ENCODE measurements at places on chromosomes 2 and 18. TPM values are rescaled to one million over a fixed set of nuclear protein-coding genes. Genes with fewer than 3 reads are reported as not detected.

DNA sequence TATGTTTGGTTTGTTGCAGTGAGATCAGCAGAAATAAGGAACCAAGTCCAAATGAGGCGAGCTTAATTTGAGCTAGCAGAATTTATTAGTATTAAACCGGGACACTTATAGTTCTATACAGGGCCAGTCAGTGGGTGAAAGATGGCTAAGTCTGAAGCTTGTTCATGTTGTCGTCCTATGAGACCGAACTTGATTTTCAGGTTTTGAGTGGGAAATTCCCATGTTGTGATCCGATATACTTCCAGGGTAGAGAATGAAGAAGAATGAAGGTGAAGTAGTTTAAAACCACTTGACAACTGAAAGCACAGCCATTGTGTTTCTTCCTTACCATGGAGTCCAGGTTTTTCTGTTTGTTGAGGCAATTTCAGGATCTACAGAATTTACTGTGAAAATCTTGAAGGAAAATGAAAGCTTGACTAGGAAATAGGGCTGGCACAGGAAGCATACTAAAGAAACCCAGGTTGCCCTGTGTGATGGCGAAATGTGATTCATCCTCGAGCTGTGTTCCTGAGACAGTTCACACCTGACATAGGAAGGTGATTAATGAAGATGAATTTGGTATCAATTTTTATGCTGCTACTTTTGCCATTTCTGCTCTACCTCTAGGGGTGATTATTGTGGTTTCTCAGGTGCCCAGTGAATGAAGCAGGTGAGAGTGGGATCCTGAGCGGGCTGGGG lies 37.6 kb upstream of the MGAT5 start:
- H3K27ac ChIP-seq: no peak overlapping the region
- no peaks in the 10 kb centered on the region for H3K27me3 ChIP-seq
- no peak overlapping the region for H3K4me3 ChIP-seq
- H3K36me3 ChIP-seq: no peaks in the 10 kb centered on the region
- H3K4me1 ChIP-seq: peaks cover 7% of the 10 kb centered on the region

The ITGB6 gene
- total RNA-seq: 24.6 TPM

The MAPRE3 gene
- total RNA-seq: 21.6 TPM

DNA sequence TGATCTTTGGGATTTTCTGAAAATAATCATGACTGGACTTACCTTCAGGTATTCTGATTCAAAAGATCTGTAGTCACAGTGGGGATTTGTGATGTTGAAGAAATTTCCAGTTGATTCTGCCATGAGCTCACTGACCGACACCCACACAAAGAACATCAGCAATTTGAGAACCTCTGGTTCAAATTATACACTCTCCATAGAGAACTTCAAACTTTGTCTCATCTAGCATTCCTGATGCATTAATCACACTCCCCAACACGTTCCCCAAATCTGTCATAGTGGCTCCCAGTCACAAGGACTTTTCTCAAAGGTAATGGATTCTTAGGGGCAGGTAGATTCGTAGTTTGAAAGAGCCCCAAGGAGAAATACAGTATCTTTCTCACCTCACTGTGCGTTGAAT lies 584.3 kb downstream of the FBXO15 start:
- H3K4me3 ChIP-seq: no peak overlapping the region
- H3K27ac ChIP-seq: no peak overlapping the region
- H3K4me1 ChIP-seq: peaks cover 3% of the 10 kb centered on the region
- no peak for DNase-seq
- no peaks in the 10 kb centered on the region for H3K36me3 ChIP-seq

DNA sequence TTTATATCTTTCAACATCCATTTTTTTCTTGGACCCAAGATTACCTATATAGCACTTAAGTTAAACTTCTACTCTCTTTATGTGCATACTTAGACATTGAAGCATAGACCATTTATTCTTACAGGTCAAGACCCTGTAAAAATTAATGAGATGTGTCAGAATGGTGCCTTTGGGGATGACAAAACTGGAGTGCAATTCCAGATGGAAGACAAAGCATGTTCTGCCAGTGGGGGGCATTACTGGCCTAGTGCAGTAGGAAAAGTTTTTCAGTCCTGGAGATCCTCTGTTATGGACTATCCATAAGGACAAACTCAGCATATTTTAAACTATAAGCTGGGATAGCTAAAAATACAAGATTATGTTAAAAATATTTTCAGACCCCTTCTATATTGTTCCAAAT lies 57.8 kb upstream of the MMADHC start:
- H3K27ac ChIP-seq: no peak overlapping the region
- no peak for DNase-seq
- no peaks in the 10 kb centered on the region for H3K27me3 ChIP-seq
- H3K4me1 ChIP-seq: no peaks in the 10 kb centered on the region
- H3K4me3 ChIP-seq: no peak overlapping the region
- H3K36me3 ChIP-seq: no peaks in the 10 kb centered on the region

DNA sequence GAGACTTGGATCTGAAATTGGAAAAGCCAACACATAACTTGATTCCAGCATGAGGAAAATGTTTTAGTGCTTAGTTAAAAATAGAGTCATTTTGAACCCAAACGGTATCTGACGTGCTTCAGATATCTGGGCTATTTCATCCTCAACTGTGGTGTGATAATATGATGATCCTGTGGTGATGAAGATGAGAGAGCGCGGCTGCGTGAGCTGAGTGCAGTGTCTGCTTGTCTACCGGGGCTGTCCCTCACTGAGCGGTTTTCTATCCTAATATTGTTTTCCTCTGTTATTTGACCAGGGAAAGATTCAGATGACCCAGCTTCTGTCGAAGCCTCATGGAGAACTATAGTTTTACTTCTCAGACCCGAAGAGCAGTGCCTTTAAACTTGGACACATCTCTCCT lies 5.8 kb downstream of the TWIST2 start:
- no peak overlapping the region for H3K4me3 ChIP-seq
- no peak for DNase-seq
- H3K4me1 ChIP-seq: no peaks in the 10 kb centered on the region
- H3K36me3 ChIP-seq: no peaks in the 10 kb centered on the region

- H3K27me3 ChIP-seq: no peaks in the 10 kb centered on the region
- no peak within 1 kb of the TSS for H3K27ac ChIP-seq
- peak; percentile 82 for DNase-seq
- H3K4me3 ChIP-seq: peak within 1 kb of the TSS; percentile 11
- H3K4me1 ChIP-seq: no peaks in the 10 kb centered on the region
Observed at GRCh38 chr2:108988796-108989713, at the start of gene EDAR. Gene EDAR (minus strand): TSS chr2:108989220. CDS start chr2:108931014, 58,206 bp downstream.

GRCh38 chr2:66748939-66749338 lies 314.0 kb downstream of the MEIS1 start:
- H3K27me3 ChIP-seq: no peaks in the 10 kb centered on the region
- H3K4me1 ChIP-seq: no peaks in the 10 kb centered on the region
- no peak overlapping the region for H3K4me3 ChIP-seq
- DNase-seq: no peak
- no peak overlapping the region for H3K27ac ChIP-seq

- peak within 1 kb of the TSS; percentile 65 for H3K4me3 ChIP-seq
- H3K27me3 ChIP-seq: no peaks in the 10 kb centered on the region
- no peak within 1 kb of the TSS for H3K27ac ChIP-seq
- H3K36me3 ChIP-seq: no peaks in the 10 kb centered on the region
Observed at GRCh38 chr2:230068651-230069055, at the start of gene SLC16A14. Gene SLC16A14 (minus strand): TSS chr2:230068924. CDS start chr2:230059352, 9,572 bp downstream.

GRCh38 chr18:63317982-63318888 lies 1.3 kb downstream of the BCL2 start:
- no peaks in the 10 kb centered on the region for H3K27me3 ChIP-seq
- peak; percentile 84 for DNase-seq
- no peaks in the 10 kb centered on the region for H3K36me3 ChIP-seq

The PROC gene
- total RNA-seq: 0.96 TPM

DNA sequence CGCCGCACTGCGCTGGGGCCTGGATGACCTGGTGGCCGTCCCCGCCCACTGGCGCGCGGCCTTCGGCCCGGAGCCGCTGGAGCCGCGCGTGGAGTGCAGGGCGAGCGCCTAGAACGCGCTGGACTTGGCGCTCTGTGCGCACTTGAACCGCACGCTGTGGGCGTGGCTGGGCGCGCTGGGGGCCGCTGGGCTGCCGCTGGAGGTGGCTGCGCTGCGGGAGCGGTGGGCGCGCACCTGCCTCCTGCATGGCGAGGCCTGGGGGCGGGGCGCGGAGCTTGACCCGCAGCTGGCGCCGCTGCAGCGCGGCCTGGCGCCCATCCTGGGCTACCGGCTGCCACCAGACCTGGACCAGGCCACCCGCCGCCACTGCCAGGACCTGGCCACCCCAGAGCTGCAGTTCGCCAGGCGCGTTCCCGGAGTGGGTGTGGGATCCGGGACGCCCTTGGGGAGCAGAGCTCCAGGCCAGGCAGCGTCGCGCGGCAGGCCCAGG lies 9.9 kb downstream of the AQP12B start:
- H3K27ac ChIP-seq: no peak overlapping the region
- no peaks in the 10 kb centered on the region for H3K36me3 ChIP-seq
- no peaks in the 10 kb centered on the region for H3K4me1 ChIP-seq
- no peak overlapping the region for H3K4me3 ChIP-seq
- peaks cover 15% of the 10 kb centered on the region for H3K27me3 ChIP-seq

The MTA3 gene
- total RNA-seq: 41.4 TPM

DNA sequence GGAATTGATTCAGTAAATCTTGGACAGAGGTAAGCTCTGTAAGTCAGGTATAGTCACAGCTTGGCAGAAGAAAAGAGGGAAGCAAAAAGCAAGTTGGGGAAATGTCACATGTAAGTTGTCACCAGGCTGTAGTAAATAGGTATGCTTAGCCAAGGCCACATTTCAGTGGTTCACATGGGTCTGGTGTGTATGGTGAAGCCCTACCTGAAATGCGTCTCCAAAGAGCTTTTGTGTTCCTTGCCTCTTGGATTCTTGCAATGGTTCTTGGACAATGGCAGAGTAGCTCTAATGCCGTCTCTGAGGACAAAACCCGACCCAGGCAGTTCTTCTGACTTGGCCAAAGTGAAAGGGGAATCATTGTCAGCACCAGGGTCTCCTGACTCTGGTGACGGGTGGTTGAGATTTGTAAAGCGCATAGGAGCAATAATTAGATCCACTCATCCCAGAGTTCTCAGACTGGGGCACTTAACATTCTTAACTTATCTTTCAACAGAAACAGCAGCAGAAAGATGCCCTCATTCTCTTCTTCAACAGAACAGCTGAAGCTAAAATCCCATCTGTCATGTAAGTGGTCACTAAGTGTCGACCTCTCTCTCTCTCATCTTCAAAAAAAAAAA lies 34.4 kb upstream of the RPL37A start:
- H3K27me3 ChIP-seq: no peaks in the 10 kb centered on the region
- no peak overlapping the region for H3K4me3 ChIP-seq
- DNase-seq: no peak
- H3K4me1 ChIP-seq: no peaks in the 10 kb centered on the region

- H3K4me3 ChIP-seq: no peak overlapping the region
- no peak for DNase-seq
- no peaks in the 10 kb centered on the region for H3K36me3 ChIP-seq
- H3K4me1 ChIP-seq: no peaks in the 10 kb centered on the region
Observed at GRCh38 chr2:175853616-175853890, 148.5 kb downstream of the LNPK start.

The GBX2 gene
- total RNA-seq: not detected

The OTOF gene
- total RNA-seq: not detected

DNA sequence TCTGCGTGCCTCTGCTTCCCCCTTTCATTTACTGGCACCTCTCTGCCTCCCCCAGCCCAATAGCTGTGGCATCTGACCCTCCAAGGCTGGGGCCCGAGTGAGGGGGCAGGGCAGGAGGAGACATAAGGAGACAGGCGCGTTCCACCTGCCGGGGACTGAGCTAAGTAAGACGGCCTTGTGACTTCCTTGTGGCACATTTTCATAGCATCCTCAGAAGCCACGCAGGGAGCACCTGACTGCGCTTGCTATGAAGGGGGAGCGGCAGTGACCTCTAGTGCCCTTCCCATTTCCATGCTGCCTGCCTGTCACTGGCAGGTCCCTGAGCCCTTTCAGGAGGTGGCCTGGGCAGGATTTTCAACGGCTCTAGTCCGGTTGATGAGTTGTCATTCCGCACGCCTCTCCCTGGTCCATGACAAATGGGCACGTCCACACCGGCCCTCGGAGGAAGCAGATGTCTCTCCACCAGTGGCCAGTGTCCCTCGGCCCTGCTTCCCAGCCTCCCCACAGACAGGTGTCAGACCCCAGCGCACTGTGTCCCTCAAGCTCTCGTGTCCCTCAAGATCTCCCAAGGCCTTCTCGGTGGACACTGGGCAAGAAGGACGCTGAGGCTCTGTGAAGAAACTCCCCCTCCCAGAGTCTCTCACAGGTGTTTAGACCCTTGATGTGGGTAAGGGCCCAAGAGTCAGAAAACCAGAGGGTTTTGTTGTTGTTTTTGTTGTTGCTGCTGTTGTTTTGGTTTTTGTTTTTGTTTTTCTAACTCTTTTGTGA lies 42.7 kb downstream of the CYP26B1 start:
- no peaks in the 10 kb centered on the region for H3K27me3 ChIP-seq
- H3K27ac ChIP-seq: no peak overlapping the region
- DNase-seq: peak; percentile 13
- no peaks in the 10 kb centered on the region for H3K36me3 ChIP-seq
- no peak overlapping the region for H3K4me3 ChIP-seq

- no peak overlapping the region for H3K4me3 ChIP-seq
- H3K36me3 ChIP-seq: no peaks in the 10 kb centered on the region
- H3K27me3 ChIP-seq: no peaks in the 10 kb centered on the region
- peaks cover 7% of the 10 kb centered on the region for H3K4me1 ChIP-seq
- H3K27ac ChIP-seq: no peak overlapping the region
- DNase-seq: no peak
Observed at GRCh38 chr2:27739058-27739373, 32.5 kb upstream of the MRPL33 start.

GRCh38 chr2:173747035-173747434 lies 218.1 kb downstream of the SP3 start:
- no peaks in the 10 kb centered on the region for H3K36me3 ChIP-seq
- no peaks in the 10 kb centered on the region for H3K4me1 ChIP-seq
- H3K27me3 ChIP-seq: no peaks in the 10 kb centered on the region
- H3K4me3 ChIP-seq: no peak overlapping the region
- DNase-seq: no peak
- no peak overlapping the region for H3K27ac ChIP-seq

The ALPG gene
- total RNA-seq: 1.7 TPM

GRCh38 chr2:232058931-232059330 lies 97.4 kb downstream of the DIS3L2 start:
- H3K36me3 ChIP-seq: no peaks in the 10 kb centered on the region
- no peak overlapping the region for H3K27ac ChIP-seq
- H3K4me3 ChIP-seq: no peak overlapping the region
- no peaks in the 10 kb centered on the region for H3K27me3 ChIP-seq
- no peaks in the 10 kb centered on the region for H3K4me1 ChIP-seq

DNA sequence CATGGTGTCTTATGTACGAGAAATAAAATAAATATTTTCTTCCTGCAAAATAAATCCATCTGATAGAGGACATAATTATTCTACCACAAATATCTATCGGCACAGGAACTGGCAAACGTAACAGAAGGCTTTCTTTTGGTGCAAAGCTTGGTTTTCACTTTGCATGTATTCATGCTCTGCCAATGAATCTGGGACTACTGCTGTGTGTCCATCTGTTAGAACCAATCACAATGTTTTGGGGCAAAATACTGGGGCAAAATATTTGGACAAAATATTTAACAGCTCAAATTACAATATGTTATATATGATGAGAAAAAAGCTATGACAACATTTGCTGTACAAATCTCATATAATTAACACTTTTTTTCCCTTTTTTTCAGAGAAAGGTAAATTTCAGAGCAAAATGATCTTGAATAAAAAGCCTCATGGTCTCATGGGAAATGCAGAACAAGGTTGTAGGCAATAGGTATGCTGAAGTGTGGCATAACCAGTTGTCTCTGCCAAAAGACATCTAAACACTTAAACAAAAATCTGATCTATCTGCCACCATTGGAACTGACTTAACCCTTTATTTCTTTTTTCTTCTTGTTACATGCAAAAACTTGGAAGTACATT lies 923.2 kb downstream of the CPS1 start:
- H3K27me3 ChIP-seq: no peaks in the 10 kb centered on the region
- DNase-seq: no peak

The PSMD14 gene
- total RNA-seq: 35.6 TPM
